ENCODE measurements at places on chromosomes 13 and 19.

DNA sequence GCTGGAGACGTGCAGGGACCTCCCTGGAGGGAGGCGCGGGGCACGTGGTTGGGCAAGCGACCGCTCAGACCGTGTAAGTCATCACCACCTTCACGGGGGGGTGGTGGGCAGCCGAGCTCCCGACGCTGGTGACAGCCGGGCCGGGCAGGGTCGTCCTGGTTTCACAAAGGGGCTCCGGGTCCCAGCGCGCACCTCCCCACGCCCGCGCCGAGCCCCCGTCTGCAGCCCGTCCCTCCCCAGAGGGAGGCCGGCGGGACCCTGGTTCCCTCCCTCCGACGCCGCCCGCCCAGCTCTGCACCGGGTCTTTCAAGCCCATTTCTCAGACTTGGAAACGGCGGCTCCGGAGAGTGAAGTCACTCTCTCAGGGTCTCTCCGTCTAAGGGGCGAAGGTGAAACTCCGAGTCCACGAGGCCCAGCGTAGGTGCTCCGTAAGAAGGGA is 729 bp upstream of the ARID3A start:
- DNase-seq: peak; percentile 53

GRCh38 chr19:33954686-33955085 is 158.0 kb downstream of the KCTD15 start:
- DNase-seq: no peak

- no peak for DNase-seq
Observed at GRCh38 chr13:92414851-92415250, 811.8 kb upstream of the GPC6 start.

DNA sequence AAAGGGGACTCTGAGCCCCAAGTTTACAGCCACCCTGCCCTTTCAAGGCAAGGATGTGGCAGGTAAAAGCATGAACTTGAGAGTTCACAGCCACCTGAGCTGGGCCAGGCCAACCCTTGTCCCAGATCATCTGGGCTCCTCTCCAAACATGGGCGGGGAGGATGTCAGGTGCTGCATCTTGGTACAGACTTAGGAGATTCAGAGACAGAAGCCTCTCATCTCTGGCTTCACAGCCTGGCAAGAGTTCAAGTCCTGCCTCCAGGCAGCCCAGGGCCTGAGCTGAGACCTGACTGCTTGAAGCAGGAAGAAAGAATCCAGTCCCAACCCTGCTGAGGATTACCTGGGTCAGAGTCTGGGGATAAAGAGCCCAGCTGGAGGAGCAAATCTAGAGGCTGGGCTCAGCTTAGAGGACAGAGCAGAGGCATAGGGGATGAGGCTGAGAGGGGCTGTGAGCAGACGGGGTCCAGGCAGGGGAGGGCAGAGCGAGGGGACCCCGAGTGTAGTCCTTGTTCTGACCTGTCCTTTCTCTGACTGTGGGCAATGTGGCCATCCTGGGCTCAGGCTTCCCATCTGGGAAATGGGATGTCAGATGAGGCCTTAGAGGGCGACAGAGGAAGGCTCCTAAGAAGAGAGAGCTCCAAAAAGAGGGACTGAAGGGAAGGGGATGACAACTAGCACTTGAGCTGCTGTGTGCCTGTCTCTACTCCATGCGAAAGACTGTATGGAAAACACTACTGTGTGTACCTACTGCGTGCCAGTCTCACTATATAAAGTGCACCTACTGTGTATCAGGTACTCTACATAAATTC is 6.6 kb upstream of the OR10H5 start:
- DNase-seq: no peak

DNA sequence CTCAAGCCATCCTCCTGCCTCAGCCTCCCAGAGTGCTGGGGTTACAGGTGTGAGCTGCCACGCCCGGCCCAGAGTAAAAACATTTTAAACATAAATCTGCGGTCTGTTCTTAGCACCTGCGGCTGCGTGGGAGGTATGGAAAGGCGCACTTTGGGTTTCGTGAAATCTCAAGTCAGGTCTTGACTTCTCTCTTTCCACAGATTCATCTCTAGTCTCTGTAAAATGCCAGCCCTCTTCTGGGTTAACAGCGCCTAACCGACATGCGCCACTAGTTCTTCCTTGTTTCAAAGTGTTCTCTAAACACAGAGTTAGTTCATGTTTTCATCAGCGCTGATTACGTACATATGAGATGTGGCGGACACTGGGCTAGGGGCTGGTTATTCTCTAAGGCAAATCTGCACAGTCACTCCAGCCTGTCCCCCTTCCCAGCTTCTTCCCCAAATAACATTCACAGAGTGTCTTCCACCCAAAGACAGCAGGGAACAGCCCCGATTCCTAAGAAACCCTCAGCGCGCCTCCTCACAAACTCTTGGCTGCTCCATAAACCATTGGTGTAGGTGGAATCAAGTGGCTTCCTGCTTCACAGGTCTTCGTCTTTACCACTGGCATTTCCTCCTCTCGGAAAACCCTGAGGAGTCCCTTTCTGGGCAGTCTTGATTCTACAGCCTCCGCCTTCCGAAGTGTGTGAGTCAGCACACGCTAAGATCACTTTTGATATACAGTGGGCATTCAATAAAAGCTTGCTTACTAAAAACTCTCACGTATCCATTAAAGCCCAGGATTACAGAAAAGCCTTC is 1.4 kb downstream of the PARP4 start:
- DNase-seq: peak; percentile 80

DNA sequence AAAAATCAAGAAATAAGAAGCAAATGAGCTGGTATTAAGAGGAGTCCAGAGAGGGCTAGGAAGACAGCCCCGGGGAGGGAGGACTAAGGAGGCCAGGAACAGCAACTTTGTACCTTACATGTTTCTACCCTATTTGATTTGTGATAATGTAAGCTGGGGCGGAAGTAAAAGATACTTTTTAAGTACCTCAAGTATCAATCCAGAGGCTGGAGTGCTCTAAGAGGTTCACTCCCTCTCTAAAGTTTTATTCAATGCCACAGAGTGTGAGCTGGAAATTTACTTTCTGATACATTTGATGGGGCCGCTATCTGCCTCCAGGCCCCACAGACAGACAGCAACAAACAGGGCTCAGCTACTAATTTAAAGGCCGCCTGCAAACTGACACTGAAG is 11.4 kb downstream of the MLLT1 start:
- no peak for DNase-seq

- DNase-seq: no peak
Observed at GRCh38 chr19:15466851-15467733, 2.7 kb upstream of the RASAL3 start.

- no peak for DNase-seq
Observed at GRCh38 chr19:33734913-33735312, 61.8 kb upstream of the KCTD15 start.

DNA sequence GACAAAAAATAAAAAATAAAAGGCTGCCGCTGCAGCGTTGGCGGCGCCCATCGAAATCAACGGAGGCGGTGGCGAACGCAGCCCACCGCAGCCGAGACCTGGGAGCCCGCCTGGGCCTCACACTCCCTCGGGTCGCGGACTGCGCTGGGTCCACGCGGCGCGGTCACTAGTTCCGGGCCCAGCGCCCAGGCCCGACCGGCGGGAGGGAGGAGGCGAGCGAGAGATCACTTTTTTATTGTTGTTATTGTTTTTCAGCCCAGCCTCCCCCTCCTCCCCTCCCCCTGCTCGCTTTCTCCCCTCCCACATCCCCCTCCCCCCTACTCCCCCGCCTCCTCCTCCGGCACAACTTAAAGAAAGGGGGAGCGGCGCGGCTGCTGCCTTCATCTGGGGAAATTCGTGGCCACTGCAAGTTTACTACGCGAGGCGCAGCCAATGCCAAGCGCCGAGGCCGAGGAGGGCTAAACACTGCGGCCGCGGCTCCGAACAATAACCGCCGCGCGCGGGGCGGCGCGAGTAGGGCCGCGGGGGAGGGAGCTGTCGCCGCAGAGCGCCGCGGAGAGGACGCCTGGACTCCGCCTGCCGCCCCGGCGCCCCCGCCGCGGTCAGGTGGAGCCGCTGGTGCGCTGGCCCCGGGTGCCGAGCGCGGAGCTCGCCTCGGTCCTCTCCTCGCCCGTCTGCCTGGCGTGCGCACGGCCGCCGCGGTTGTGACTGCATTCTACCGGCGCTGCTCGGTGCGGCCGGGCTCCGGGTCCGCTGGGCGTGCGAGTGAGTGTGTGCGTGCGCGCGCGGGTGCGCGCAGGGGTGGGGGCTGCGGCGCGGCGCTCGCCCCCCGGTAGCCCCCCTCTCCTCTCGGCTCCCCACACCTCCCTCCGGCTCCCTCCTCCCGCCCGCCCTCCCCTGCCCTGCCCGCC is 505 bp upstream of the ZIC2 start:
- DNase-seq: peak; percentile 45

DNA sequence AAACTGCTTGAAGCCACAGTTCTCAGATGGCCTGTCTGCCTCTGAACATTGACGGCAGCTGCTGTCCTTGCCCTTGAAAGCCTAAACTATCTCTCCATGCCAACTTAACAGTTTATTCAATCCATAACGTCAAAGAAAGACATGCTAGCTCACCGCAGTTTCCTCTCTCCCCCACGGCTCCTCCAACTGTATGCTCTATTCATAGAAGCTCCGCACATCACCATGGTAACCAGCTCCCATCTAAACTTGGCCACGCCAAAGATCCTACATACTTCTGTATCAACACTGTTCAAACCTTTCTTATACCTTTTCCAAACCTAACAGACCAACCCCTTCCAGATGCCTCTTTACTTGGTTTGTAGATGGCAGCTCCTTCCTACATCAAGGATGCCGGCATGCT is 48.6 kb downstream of the ZNF91 start:
- no peak for DNase-seq

DNA sequence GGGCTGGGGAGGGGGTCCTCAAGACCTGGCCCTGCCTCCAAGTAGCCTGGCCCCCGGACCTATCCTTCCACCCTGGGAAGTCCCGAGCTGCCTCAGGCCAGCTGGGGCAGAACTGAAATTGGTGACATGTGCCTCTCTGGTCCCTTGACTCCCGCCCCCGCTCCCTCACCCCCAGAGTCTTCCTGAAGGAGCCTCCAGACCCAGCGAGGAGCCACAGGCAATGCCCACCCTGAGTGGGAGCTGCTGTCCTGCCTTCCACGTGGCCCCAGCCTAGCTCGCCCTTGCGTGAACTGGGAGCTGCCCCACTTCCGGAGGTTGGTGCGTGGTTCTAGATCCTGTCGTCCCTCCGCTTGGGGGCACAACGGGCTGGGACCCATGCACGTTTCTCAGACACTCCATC is 34.6 kb downstream of the CEBPA start:
- DNase-seq: no peak

GRCh38 chr19:17616961-17617806 is 61.7 kb downstream of the COLGALT1 start:
- DNase-seq: no peak

- no peak for DNase-seq
Observed at GRCh38 chr19:56538761-56539263, at the start of gene ZFP28. ZFP28 (plus strand) TSS chr19:56538948; CDS start chr19:56539019, 71 bp downstream.

GRCh38 chr13:60162096-60162495 is 1.6 kb downstream of the DIAPH3 start:
- no peak for DNase-seq
